Upper lobe of left lung (tissue), 6 donors: ENCODE measurements at places on chromosomes 12 and 14. TPM values are rescaled to one million over a fixed set of nuclear protein-coding genes. Genes with fewer than 3 reads are reported as not detected.

C3AR1 gene
- 54.1 TPM for total RNA-seq

CD163L1 gene
- 4.3 TPM for total RNA-seq

CEBPE gene
- 0.31 TPM for total RNA-seq

DNA sequence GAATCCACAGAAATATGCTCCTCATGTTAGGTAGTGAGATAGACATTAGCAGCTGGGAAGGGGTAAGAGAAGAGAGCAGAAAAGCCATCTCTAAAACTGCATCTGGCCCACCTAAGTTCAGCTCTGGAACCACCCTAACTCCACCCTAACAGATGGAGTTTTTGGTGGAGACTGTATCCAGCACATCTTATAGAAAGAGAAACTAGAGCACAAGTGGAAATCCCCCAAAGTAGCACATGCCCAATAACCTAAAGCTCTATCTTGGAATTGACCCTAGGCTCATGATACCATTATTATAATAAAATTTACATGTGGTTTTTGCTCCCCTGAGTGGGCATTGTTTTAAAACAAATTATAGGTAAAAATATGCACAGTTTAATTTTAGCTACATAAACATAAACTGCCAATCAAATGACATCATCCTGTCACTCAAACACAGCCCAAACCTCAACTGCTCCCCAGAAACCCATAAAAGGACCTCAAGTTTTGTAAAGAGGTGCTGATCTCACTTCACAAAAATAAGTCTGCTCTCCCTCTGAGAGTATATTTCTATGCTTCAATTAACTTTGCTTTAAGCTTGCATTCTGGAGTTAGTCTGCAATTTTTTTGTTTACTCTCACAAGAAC lies 206.4 kb downstream of the PIK3C2G start:
- DNase-seq, result no peak
- no peaks in the 10 kb centered on the region for H3K4me1 ChIP-seq
- no peak overlapping the region for H3K27ac ChIP-seq
- H3K4me3 ChIP-seq, result no peak overlapping the region
- no peaks in the 10 kb centered on the region for H3K36me3 ChIP-seq

DNA sequence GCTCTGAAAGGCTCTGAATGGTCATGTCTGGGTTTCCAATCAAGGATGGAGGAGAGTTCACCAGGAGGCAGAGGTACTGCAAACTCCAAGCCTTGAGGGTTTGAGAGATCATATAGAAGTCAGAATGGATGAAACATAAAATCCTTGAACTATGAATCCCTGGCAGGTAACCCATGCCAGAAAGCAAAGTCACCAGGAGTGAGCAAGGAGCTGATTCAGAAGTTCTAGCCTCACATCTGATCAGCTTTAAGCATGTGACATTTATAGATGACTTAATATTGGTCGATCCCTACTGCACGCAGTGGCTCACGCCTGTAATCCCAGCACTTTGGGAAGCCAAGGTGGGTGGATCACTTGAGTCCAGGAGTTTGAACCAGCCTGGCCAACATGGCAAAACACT lies 126.1 kb upstream of the MED13L start:
- peaks cover 10% of the 10 kb centered on the region for H3K4me1 ChIP-seq
- H3K27ac ChIP-seq, result no peak overlapping the region
- H3K27me3 ChIP-seq, result no peaks in the 10 kb centered on the region
- H3K36me3 ChIP-seq, result no peaks in the 10 kb centered on the region

ACACB gene
- total RNA-seq, result 122 TPM

DNA sequence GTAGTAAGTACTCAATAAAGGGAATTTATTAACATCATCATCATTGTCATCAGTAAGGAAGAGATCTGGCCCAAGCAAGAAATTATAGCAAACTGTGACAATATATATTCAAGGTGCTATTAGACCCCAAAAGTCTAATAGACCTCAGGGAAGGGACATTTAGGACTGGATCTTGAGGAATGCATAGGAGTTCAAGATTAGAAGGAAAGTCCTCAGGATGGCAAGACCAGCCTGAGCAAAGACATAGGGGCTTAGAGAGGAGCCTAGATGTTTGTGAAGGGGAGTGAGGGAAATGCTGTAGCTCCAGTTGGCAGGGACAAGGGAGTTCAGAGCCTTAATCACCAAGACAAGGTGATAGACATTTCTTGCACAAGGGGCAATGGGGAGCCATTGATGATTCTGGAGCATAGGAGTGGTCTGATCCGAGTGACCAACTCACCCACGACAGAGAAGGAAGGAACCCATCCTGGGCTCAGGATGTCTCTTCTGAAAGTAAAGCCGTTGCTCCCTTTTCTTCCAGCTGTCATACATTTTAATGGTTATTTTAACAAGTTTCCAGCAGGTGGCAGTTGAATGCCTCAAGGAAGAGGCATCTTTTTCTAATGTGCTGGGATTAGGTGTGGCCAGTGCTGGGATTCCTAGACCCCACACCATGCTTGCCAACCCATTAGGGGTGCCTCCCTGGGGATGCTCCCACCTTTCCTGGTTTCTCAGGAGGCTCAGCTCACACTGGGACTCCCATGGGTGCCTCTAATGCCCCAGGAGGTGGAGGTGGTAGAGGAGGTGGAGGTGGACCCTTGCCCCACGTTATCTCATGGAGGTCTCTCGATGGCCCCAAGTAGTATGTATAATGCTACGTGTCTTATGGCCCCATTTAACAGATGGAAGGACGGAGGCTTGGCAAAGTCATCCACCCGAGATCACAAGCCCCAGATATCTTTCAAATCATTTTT lies 37.8 kb downstream of the PHETA1 start:
- H3K4me1 ChIP-seq, result no peaks in the 10 kb centered on the region
- H3K27me3 ChIP-seq, result no peaks in the 10 kb centered on the region
- H3K4me3 ChIP-seq, result no peak overlapping the region
- no peak for DNase-seq

- no peak overlapping the region for H3K4me3 ChIP-seq
- no peak overlapping the region for H3K27ac ChIP-seq
- DNase-seq, result no peak
Observed at GRCh38 chr12:104340925-104341611, 37.5 kb downstream of the EID3 start.

DNA sequence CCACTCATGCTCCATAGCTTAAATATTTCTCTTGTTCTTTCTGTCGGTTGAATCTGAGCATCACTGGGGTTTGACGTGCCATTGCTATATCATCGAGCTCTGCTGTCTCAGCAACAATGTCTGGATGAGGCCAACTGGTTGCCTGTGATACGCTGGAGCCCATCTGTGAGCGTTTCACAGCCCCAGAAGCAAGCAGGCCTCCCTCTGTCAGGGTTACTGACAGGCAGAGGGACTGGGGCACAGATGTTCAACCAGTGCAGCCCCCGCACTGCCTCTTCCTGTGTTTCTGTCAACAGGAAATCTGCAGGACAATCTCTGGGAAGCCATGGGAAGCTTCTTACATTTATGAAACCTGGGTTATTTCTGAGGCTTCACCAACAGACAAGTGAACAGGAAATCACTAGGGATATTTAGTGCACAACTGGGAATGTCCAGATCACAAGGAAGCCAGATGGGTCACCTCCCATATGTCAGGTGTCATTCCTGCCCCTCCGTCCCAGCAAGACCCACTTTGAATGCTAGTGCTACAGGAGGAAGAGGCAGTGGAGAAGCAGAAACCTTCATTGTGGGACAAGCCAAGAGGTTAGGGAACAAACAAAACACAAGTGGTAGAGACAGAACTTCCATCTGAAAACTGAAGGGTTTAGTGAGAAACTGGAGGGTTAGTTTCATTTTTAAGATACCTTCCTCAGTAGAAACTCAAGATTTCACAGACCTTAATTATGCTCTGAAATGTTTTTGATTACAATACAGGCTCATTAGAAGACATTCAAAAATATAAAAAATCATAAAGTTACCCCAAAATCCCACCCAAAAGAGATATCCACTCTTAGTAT lies 24.1 kb downstream of the DMAC2L start:
- H3K4me1 ChIP-seq, result peaks cover 32% of the 10 kb centered on the region
- peak overlapping the region; percentile 69 for H3K27ac ChIP-seq
- peaks cover 5% of the 10 kb centered on the region for H3K36me3 ChIP-seq
- no peak overlapping the region for H3K4me3 ChIP-seq
- DNase-seq, result no peak
- H3K27me3 ChIP-seq, result no peaks in the 10 kb centered on the region

DNA sequence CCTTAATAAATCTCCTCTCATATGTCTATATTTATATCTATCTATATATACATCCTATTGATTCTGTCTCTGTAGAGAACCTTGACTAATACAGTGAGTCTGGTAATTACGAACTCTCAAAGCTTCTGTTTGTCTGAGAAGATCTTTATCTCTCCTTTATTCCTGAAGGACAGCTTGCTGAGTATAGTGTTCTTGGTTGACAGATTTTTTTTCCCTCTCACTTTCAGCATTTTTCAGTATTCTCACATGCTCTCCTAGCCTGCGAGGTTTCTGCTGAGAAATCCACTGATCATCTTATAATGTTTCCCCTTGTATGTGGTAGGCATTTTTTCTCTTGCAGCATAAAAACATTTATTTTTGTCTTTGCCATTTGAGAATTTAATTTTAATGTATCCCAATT lies 67.1 kb downstream of the GPHN start:
- H3K4me3 ChIP-seq, result no peak overlapping the region
- no peaks in the 10 kb centered on the region for H3K36me3 ChIP-seq
- no peaks in the 10 kb centered on the region for H3K27me3 ChIP-seq
- H3K4me1 ChIP-seq, result no peaks in the 10 kb centered on the region

LRRIQ1 gene
- total RNA-seq, result 37.7 TPM

TGM1 gene
- 9.1 TPM for total RNA-seq

GRCh38 chr14:74932401-74932901 lies 9.4 kb upstream of the RPS6KL1 start:
- H3K27ac ChIP-seq, result no peak overlapping the region
- H3K4me3 ChIP-seq, result no peak overlapping the region
- H3K36me3 ChIP-seq, result no peaks in the 10 kb centered on the region
- no peak for DNase-seq
- no peaks in the 10 kb centered on the region for H3K27me3 ChIP-seq

CKAP4 gene
- 32.5 TPM for total RNA-seq

LHX5 gene
- not detected for total RNA-seq

GRCh38 chr14:105398726-105399465 lies 558 bp downstream of the TEX22 start:
- no peaks in the 10 kb centered on the region for H3K27me3 ChIP-seq
- H3K4me1 ChIP-seq, result peaks cover 22% of the 10 kb centered on the region
- H3K36me3 ChIP-seq, result peaks cover 18% of the 10 kb centered on the region
- peak overlapping the region; percentile 91 for H3K27ac ChIP-seq

SIX4 gene
- total RNA-seq, result 1.4 TPM

- H3K27ac ChIP-seq, result no peak overlapping the region
- H3K36me3 ChIP-seq, result peaks cover 74% of the 10 kb centered on the region
- H3K27me3 ChIP-seq, result no peaks in the 10 kb centered on the region
- no peak for DNase-seq
Observed at GRCh38 chr12:112498580-112498979, 79.8 kb downstream of the PTPN11 start.

GRCh38 chr12:72209086-72209485 lies 63.1 kb upstream of the TRHDE start:
- no peaks in the 10 kb centered on the region for H3K4me1 ChIP-seq
- no peaks in the 10 kb centered on the region for H3K36me3 ChIP-seq
- H3K4me3 ChIP-seq, result no peak overlapping the region
- no peak for DNase-seq
- no peak overlapping the region for H3K27ac ChIP-seq

- no peaks in the 10 kb centered on the region for H3K36me3 ChIP-seq
- peak; percentile 86 for DNase-seq
- no peaks in the 10 kb centered on the region for H3K27me3 ChIP-seq
- no peak overlapping the region for H3K4me3 ChIP-seq
- no peak overlapping the region for H3K27ac ChIP-seq
Observed at GRCh38 chr12:106645074-106645421, 62.2 kb downstream of the RFX4 start.

FKBP4 gene
- 62.8 TPM for total RNA-seq

DNA sequence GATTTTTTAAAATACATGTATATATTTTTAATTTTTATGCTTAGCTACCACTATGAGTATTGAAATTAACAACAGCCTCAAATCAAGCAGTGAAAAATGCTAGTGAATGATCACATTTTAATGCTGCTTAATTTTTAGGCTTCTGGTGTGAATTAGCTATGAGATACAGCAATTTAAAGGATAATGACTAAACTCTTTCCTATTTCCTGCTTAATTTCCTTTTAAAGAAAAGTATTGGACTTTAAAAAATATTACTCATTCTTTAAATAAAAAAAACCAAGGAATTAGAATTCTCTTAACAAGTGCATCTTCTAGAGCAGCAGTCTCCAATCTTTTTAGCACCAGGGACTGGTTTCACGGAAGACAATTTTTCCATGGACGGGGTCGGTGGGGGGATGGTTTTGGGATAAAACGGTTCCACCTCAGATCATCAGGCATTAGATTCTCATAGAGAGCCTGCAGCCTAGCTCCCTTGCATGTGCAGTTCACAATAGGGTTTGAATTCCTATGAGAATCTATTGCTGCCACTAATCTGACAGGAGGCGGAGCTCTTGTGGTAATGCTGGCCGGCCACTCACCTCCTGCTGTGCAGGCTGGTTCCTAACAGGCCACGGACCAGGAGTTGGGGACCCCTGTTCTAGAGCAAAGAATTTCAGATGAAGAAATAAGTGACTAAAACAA lies 18.6 kb upstream of the NTN4 start:
- H3K27ac ChIP-seq, result no peak overlapping the region
- H3K36me3 ChIP-seq, result no peaks in the 10 kb centered on the region
- H3K4me3 ChIP-seq, result no peak overlapping the region
- no peaks in the 10 kb centered on the region for H3K4me1 ChIP-seq
- no peak for DNase-seq

- H3K27ac ChIP-seq, result no peak overlapping the region
- H3K4me1 ChIP-seq, result no peaks in the 10 kb centered on the region
- no peak for DNase-seq
- no peak overlapping the region for H3K4me3 ChIP-seq
- H3K27me3 ChIP-seq, result no peaks in the 10 kb centered on the region
- no peaks in the 10 kb centered on the region for H3K36me3 ChIP-seq
Observed at GRCh38 chr14:67575684-67576083, 24.4 kb downstream of the PIGH start.

CIT gene
- total RNA-seq, result 7.8 TPM

GAS2L3 gene
- total RNA-seq, result 20.5 TPM

GRCh38 chr14:50031602-50032313 lies 84.6 kb downstream of the VCPKMT start:
- H3K4me3 ChIP-seq, result no peak overlapping the region
- H3K36me3 ChIP-seq, result no peaks in the 10 kb centered on the region
- DNase-seq, result no peak
- no peak overlapping the region for H3K27ac ChIP-seq
- H3K4me1 ChIP-seq, result no peaks in the 10 kb centered on the region
- H3K27me3 ChIP-seq, result no peaks in the 10 kb centered on the region

GRCh38 chr14:64296561-64296960 lies 2.4 kb upstream of the ESR2 start:
- no peaks in the 10 kb centered on the region for H3K27me3 ChIP-seq
- H3K36me3 ChIP-seq, result no peaks in the 10 kb centered on the region
- H3K4me1 ChIP-seq, result peaks cover 13% of the 10 kb centered on the region
- no peak for DNase-seq
